ENCODE measurements at places on chromosomes 7 and 10.

GRCh38 chr7:90850471-90850870 lies 254.3 kb downstream of the CDK14 start:
- no peak for DNase-seq

DNA sequence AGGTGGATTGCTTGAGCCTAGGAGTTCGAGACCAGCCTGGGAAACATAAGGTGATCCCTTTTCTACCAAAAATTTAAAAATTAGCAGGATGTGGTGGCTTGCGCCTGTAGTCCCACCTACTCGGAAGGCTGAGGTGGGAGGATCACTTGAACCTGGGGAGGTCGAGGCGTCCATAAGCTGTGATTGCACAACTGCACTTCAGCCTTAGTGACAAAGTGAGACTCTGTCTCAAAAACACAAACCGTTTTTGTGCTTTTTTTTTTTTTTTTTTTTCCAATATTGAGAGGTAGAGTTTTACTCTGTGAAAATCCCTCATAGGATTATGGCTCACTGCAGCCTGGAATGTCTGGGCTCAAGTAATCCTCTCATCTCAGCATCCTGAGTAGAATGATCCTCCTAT lies 14.1 kb downstream of the CCAR1 start:
- DNase-seq = no peak

- DNase-seq = no peak
Observed at GRCh38 chr10:129396021-129396722, 70.9 kb upstream of the MGMT start.

DNA sequence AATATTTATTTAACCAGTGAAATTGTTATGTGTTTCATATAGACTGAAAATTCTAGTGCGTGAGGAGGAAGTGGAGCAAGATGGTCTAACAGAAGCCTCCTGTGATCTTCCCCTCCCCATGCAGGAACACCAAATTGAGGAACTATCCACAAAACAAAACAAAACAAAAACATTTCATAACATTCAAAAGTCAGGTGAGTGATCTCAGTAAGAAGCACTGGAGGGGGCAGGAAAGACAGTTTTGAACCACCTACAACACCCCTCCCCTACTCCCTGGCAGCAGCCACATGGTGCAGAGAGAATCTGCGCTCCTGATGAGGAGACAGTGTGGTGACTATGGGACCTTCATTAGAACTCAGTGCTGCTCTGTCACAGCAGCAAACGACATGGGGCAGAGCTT lies 221.9 kb upstream of the SEMA3C start:
- DNase-seq = no peak

DNA sequence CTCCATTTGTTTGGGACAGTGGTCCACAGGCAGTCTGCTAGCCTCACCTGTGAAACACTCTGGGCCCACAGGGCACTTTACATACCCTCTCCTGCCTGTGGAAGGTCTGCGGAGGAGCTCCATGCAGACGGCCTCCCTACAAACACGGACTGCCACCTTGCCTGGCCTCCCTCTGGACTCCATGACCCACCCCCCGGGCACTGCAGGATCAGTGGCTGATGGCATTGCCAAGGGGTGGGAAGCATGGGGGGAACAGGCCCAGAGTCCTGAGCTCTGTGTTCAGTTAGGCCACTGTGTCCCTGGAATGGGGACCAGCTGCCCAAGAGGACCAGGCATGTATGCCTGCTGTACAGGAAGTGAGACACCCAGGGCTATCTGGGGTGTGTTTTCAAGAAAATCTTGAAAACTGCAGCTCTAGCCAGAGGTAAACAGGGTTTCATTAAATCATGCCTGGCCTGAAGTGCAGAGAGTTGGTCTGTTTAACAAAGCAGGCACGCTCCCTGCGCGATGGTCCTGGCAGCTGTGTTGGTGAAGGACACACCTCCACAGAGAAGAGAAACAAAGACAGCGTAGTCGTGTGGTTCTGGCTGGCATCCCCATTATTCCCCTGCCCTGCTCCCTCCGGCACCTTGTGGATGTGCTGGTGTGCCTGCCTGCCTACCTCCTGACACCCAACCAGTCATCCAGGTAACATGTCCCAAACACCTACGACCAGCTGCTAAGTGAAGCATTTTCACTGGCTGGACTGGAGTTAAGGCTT lies 470.8 kb upstream of the ZMIZ1 start:
- no peak for DNase-seq

- no peak for DNase-seq
Observed at GRCh38 chr7:498678-499641, 20.7 kb downstream of the PDGFA start.

GRCh38 chr10:44301781-44302355 lies 83.0 kb downstream of the CXCL12 start:
- no peak for DNase-seq

GRCh38 chr10:117223693-117224430 lies 17.1 kb upstream of the SLC18A2 start:
- DNase-seq = no peak

DNA sequence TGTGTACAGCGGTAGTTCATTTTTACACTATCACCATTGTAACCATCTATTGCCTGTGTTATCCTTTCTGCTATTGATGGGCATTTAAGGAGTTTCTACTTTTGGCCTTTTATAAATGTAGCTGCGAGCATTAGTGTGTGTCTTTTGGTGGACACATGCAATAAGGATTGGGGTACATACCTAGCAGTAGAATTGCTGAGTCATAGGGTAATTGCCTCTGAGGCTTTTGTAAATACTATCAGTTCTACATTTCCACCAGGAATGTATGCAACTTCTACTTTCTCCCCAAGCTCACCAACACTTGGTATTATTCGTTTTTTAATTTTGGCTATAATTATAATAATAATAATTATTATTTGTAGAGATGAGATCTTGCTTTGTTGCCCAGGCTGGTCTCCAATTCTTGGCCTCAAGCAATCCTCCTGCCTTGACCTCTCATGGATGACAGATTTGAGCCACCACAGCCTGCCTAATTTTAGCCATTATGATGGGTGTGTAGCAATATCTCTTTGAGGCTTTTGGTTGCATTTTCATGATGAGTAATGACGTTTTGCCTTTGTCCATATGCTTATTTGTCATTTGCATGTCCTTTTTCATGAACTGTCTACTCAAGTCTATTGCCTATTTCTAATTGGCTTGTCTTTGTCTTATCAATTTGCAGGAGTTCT lies 277.0 kb downstream of the ACTR3B start:
- DNase-seq = no peak

- DNase-seq = no peak
Observed at GRCh38 chr10:72321248-72322029, 33.3 kb downstream of the DNAJB12 start.

GRCh38 chr7:7375538-7375937 lies 160.1 kb downstream of the COL28A1 start:
- no peak for DNase-seq

DNA sequence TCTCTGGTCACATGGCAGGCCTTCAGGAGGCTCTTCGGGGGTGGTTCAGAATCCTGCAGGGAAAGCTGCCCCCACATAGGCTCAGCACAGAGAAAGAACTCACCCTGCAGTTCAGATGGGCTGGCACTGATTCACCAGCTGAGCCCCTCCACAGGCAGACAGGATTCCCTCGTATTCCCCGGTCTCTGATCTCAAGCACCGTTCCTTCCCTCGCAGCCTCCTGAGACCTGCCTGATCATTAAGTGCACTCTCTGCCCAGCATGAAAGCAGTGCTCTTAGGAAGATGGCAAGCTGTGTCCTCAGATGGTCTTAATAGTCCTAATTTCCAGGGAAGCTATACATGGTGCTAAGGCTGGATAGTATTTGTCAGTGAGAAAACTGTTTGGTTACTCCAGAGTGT lies 78.2 kb upstream of the NPS start:
- DNase-seq = no peak

- no peak for DNase-seq
Observed at GRCh38 chr10:130806426-130806825, 505.1 kb downstream of the TCERG1L start.

DNA sequence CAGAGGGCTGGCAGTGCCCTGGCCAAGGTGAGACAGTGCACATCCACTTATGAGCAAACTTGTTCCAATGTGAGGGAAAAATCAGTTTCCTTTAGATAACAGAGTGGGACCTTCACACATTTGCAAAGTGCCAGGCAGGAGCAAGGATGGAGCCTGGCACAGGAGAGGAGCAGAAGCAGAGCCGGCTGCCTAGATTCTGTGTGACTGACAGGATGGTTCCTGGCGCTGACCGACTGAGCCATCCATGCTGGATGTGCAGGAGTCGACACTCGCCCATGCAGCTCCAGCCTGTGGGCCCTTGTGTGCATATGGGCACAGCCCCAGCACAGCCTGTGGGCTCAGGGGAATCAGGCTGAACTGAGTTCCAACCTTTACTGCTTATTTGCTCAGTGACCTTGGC lies 346.5 kb downstream of the GRID1 start:
- DNase-seq = no peak

- DNase-seq = no peak
Observed at GRCh38 chr10:11444155-11444530, 167.3 kb downstream of the USP6NL start.

DNA sequence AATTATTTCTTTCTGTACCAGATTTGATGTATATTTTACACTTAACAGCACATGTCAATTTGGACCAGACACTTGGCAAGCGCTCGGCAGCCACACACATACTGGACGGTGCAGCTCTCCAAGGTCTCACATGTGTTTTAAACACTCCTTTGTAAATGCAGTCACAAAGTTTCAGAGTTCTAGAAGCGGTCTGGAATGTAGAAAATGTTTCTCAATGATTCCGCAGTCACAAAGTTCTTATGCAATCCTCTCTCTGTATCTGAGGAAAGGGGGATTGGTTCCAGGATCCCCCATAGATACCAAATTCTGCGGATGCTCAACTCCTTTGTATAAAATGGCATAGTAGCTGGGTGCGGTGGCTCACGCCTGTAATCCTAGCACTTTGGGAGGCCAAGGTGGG lies 253.0 kb upstream of the GRB10 start:
- DNase-seq = no peak

DNA sequence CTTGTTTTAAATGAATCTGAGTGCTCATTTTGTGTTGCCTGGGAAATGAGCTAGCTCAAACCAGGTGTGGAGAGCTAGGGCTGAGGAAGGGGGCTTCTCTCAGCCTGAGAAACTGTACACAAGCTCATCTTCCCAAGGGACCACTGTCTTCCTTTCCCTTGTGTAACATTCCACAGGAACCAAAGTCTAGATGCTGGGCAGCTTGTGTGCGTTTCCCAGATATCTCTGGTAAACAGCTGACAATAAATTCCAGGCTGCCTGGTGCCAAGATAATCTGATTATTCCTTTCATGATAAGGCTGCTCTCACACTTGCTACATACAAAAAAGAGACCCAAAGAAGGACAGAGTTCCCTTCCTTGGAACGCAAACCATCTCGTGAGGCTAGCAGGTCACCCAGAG lies 33.1 kb upstream of the MKLN1 start:
- no peak for DNase-seq

DNA sequence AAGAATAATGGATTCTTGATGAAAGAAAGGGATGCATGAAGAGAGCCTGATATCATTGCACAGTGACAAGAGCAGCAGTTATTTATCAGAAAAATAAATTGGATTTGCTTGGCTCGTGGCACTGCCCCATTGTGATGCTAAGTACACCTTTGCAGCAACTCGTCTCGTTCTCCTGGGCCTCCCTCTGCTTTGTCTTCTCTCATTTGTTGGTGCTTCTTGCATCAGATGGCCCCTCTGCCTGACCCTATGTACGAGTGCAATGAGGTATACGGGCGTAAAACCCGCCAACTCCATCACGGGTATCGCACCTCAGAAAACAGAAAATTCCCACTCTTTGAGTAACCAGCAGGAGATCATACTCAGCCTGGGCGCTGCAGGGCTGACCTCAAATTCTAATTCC lies 107.2 kb upstream of the C10orf90 start:
- DNase-seq = no peak

GRCh38 chr7:34184466-34184865 lies 279.1 kb downstream of the BMPER start:
- no peak for DNase-seq

- no peak for DNase-seq
Observed at GRCh38 chr10:5606864-5607263, 59.5 kb downstream of the ASB13 start.

DNA sequence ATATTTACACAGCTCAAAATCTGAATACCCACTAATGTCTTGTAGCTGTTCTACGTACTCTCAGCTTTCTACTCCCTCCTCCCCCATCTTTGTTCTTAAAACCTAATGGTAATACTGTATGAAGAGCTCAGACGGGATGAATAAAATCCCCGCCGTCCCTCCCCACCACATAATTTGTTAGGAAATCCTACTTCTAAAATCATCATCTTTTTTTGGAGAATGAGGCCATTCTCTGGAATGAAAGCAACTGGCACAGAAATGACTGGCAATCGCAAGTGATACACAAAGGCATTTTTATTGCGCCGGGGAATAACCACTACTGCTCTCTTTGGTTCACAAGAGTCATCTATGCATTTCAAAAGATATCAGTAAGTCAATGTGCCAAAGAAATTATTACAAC lies 27.3 kb downstream of the SLC35B4 start:
- no peak for DNase-seq

DNA sequence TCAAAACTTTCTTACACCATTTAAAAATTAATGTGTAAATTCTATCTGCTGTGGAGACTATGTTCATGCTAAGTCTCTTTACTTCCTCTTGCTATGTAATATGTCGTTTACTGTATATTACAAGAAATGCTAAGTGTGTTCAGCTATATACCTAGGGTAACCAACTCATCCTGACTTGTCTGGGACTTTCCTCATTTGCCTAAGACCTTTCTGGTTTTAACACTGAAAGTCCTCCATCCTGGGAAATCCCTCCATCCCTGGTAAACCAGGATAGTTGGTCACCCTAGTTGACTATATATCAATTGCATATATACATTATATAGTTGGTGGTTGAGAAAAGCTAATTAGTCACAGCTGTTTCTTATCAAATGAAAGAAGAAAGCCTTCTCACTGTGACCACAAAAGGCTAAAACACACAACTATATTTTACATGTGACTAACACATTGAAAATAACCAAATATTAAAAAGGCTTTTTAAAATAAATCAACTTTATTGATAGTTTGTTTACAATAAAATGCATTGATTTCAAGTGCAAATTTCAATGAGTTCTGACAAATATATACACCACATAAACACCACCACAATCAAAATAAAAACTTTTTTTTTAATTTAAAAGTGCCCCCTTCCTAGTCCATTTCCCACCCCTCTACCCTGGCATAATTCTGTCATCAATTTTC lies 167.7 kb upstream of the INHBA start:
- no peak for DNase-seq

DNA sequence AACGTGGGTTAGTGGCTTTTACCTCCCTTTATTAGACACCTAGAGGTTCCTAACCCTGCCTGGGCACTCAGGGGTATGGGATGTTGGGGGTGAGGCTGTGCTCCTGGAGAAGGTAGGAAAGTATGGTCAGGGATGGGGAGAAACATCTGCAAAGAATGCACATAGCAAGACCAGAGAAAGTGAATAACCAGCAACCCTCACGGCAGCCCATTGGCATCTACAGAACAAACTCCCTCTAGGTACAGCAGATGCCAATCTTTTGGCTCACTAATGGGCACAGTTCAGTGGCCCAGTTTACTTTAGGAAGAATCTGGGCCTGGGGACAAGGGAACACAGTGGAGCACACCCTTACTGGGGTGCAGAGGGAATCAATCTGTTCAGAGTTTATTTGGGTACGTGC lies 143.9 kb downstream of the JAZF1 start:
- no peak for DNase-seq

Data from T47D (cell line).